ENCODE measurements at places on chromosomes 1 and 21.

DNA sequence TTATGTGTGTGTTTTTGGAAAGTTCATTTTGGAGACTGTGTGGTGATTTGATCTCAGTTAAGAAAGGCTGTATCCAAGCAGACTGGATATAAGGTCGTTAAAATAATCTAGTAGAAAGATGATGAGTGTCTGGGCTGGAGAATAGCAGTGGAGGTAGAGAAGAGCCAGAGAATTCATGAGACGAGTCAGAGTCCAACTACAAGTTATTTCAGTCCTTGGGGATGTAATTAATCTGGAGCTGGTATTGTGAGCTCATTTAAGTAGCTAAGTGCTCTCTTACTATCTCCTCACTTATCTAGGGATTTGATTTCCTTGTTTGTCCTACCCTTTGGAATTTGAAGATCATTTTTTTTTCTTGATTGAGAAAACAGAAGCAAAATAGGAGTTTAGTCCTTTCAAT, 1219.0 kb upstream of the ADGRL4 start:
- DNase-seq: no peak

DNA sequence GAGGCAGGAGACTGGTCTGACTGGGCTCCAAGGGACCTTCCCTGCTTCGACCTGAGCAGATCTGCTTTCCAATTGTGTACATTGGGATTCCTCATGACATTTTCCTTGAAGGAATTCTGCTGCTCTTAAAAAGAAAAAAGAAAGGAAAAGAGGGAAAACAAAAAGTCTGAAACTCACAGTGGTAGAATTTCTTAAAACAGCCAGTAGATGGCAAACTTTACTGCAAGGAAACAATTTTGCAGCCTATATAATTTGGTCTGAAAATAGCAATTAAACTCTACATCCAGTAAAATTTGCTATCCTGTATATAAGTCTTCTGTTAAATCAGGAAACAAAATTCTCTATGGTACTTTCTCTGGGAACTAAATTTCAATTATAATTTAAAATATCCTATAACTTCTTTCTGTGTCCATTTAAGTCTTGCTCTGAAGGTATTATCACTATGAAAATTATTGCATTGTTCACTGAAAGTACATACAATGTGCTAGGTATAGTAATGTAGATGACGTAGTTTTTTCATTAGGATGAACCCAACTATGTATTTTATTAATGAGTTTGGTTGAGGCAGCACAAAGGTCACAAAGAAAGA, 59.8 kb downstream of the CRB1 start:
- no peak for DNase-seq

GRCh38 chr1:29640428-29640785, 404.1 kb downstream of the PTPRU start:
- no peak for DNase-seq

GRCh38 chr1:77768006-77768405, 8.4 kb upstream of the USP33 start:
- no peak for DNase-seq

DNA sequence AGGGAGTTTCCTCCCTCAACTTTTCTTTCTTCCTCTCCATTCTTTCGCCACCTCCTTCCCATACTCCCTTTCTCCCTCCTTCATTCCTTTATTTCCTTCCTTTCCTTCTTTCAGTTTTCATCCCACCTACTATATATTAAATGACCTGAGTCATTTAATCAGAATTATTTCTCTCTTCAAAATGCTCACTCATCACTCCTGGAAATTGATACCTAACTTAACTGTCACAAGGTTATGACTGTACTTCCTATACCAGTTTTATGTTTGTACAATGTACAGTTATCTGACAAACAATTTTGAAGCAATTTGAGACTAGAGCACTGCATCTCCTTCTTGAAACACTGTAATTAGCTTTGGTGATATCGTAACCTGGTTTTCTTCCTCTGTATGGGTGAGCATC, 41.4 kb downstream of the NEXN start:
- DNase-seq: no peak
